Dorsolateral prefrontal cortex (tissue), 122 donors: ENCODE measurements at places on chromosomes 5 and 9. TPM values are rescaled to one million over a fixed set of nuclear protein-coding genes. Genes with fewer than 3 reads are reported as not detected.

The PCDHGB7 gene
- total RNA-seq = 11.6 TPM

The SFXN1 gene
- 71.6 TPM for total RNA-seq

The LCN6 gene
- not detected for total RNA-seq

The LHX6 gene
- 6.9 TPM for total RNA-seq

The ANKRD18B gene
- total RNA-seq = 20.9 TPM

The GRIA1 gene
- 107 TPM for total RNA-seq

The ANKRD31 gene
- 0.97 TPM for total RNA-seq

The TAF1L gene
- total RNA-seq = not detected

The ERMP1 gene
- 37.0 TPM for total RNA-seq

The FOXI1 gene
- not detected for total RNA-seq

The PLCXD3 gene
- total RNA-seq = 13.6 TPM

The FXN gene
- 13.6 TPM for total RNA-seq
